ENCODE measurements at places on chromosomes 7 and 10.

- DNase-seq: no peak
These were observed 3.3 kb upstream of the FLNC start for GRCh38 chr7:128826916-128827247.

GRCh38 chr10:78805176-78805575 lies 263.6 kb upstream of the ZMIZ1 start:
- no peak for DNase-seq

GRCh38 chr7:21412957-21413356 lies 14.9 kb upstream of the SP4 start:
- no peak for DNase-seq

GRCh38 chr7:42960762-42961161 lies 28.6 kb downstream of the MRPL32 start:
- no peak for DNase-seq

- DNase-seq: peak; percentile 54
These were observed 295.2 kb upstream of the ZNF32 start for GRCh38 chr10:43943818-43944360.

DNA sequence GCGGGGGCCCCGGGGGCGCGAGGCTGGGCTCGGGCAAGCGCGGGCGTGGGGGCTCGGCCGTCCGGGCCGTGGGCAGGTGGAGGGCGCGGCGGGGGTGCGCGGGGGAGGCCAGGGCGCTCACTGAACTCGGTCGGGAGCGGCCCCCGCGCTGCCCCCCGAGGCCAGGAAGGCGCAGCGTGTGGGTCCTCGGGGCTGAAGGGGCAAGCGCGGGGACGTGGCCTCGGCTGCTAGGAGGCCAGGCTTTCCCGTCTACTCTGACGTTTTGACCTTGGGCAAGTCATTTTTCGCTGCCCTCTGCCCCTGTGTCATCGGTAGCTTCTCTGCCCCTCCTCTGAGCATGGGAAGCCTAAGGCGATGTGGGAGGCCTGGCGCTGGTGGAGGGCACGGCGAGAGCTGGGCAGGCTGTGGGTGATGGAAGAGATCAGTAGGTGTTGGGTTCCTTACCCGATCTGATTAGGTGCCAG lies 441 bp downstream of the FBH1 start:
- peak; percentile 70 for DNase-seq

DNA sequence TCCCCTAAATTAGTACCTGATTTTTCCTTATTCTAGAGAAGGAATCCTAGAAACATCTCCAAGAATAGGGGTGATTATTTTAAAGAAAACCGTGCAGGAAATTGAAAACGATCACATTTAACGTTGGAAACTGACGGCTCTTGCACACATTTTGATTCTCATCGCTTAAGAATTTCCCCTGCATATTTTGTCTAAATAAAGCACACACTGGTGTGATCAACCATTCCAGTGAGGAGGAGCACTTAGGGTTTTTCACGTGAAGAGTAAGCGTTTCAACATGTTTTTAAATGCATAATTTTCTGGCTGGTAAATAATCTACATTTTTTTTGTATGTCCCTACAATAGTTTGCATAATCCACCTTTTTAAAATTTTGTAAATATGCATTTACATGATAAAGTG lies 229.7 kb upstream of the PFKP start:
- DNase-seq: no peak

GRCh38 chr10:97873569-97873968 lies 23.9 kb downstream of the GOLGA7B start:
- DNase-seq: no peak

Data from activated CD8-positive, alpha-beta memory T cell treated with anti-CD3 and anti-CD28 coated beads for 24 hours (primary cell).